Skin of body (tissue), 3 donors: ENCODE measurements at places on chromosomes 7 and 10. TPM values are rescaled to one million over a fixed set of nuclear protein-coding genes. Genes with fewer than 3 reads are reported as not detected.

GRCh38 chr10:104077663-104078151, 8.0 kb downstream of the COL17A1 start:
- no peak for DNase-seq

The IL6 gene
- 0.30 TPM for total RNA-seq

The EBF3 gene
- total RNA-seq: 19.5 TPM

DNA sequence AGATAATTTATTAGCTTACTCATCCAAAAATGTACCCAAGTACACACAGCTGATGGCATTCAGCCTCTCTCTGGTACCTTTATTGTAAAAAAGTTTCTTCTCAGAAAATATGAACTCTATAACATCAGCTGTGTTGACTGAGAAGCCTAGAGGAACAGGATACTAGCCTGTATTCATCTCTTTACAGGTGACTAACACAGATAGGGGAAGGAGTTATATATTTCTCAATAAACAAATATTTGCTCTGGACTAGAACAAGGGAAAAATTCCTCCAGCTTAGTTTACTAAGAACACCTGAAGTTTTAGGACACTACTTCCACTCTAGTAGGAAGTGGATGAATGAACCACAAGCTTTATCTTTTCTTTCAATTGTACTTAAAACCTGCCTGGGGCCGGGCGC, 67.8 kb downstream of the ZNF248 start:
- DNase-seq: no peak

- DNase-seq: peak; percentile 52
Observed at GRCh38 chr10:26859241-26860101, 1.3 kb downstream of the ABI1 start.

GRCh38 chr7:142833174-142834048, 21.5 kb upstream of the EPHB6 start:
- no peak for DNase-seq

DNA sequence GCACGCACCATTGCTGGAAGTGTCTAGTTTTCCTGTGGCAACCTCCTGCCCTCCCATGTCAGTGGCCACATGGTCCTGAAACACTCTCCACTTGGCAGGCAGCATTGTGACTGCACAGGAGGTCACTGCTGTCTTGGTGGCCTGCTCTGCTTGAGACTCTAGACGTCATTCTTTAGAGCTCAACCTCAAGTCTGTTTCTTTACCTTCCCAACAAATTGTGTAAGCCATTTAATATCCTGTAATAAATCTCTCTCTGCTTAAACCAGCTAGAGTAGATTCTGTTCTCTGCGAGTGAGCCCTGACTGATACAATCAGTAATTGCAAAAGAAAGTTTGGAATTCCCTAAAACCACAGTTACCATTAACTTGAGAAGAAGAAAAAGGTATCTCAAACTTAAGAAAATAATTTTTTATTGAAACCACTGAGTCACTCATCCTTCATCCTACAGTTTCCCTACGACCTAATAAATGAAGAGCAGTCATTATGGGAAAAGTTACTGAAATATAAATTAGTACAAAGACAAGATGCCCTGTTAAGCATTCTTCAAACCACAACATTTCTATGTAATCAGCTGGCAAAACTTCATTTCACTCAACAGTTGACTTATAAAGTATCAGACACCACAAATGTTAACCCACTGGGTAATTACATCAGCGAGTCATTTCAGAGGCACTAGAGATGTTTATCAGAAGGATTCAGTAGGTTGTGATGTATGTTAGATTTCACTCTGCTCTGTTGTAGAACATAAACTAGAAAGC, 18.0 kb downstream of the SLC25A13 start:
- DNase-seq: no peak

DNA sequence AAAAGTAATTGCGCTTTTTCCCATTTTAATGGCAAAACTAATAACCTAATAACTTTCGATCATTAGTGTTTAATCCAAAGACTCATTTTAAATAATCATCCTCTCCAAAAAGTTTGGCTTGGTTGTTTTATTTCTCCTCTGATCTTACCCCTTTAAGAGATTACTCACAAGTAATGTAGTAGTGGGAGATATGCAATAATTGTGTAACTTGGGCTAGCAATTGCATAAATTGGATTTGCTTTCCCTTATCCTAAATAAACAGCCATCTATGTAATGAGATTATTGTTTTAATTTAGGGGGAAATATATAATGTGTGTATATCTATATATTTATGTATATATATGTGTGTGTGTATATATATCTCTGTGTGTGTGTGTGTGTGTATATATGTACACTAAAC, 82.5 kb downstream of the RNLS start:
- DNase-seq: no peak

The SFXN4 gene
- 11.4 TPM for total RNA-seq

The EXOC6 gene
- 21.9 TPM for total RNA-seq

The PILRA gene
- total RNA-seq: 3.2 TPM

The WDR91 gene
- total RNA-seq: 13.1 TPM

DNA sequence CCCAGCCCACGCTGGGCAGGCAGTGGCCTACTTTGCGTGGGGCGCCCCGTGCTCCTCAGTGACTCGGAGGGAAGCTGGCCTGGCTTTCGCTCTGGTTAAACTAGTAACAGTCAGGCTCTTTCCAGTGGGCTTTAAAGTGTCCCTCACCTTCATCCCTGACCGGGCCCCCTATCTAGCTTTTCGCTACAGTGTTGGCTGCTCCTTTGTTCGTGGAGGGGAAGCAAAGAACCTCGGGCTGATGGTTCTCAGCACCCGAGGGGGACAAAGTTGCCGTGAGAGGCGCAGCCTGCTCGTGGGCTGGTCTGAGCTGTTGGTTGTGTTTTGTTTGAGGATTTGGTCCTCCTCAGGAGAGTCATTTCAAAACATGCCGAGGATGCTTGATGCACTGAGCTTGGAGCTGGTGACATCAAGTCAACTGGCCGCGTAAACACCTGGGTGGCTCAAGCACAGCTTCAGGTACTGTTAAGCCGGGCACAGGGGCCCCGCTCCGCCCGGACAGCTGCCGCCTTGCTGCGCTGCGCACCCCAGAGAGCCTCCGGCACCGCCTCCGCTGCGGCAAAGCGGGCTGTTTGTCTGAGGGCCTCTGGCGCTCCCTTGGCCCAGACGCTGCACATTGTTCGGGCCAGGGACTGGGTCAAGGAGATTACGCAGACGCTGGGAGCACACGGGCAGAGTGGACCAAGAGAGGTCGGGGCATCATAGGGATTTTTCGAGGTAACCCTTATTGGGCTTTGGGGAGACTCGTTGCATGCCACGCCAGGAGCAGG, 1.6 kb downstream of the DLX6 start:
- DNase-seq: no peak

DNA sequence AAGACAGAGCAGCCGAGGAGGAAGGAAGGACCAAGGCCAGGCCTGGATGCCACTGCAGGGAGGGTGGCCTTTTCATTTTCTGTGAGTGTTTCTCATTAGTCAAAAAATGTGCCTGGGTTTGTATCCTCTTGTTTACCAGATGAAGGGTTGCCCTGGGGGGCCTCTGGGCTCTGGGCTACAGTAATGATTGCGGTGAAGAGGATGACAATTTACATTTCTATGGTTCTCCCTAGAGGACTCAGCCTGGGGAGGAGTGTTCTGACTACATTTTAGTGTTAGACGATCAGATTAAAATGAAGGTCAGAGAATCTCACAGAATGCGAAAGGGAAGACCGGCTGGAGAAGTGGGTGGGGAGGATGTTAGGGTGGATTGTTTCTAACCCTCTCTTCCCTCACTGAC, 108.0 kb upstream of the KMT2C start:
- DNase-seq: peak; percentile 72

The CRHR2 gene
- total RNA-seq: 0.20 TPM

GRCh38 chr10:26048756-26049155, 114.7 kb downstream of the MYO3A start:
- no peak for DNase-seq

The C1QL3 gene
- total RNA-seq: 0.10 TPM

DNA sequence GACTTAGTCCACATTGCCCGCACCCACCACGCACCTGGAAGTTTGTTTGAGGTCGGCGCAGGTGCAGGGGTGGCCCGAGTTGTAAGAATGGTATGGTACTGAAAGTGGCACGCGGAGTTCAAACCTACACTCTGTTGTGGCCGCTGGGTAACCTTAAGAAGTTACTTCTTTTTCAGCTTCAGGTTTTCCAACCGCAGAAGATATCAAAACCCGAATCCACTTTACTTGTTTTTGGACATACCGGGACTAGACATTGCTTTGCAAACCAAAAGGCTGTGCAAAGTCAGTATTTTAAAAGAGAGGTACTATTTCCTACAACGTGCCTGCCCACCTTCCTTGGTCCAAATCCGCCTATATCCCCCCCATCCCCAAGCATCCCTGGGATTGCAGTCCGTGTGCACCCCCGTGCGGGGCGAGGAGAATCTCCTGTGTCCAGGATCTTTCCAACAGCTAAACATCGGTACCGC, 1.0 kb downstream of the IGFBP3 start:
- no peak for DNase-seq

DNA sequence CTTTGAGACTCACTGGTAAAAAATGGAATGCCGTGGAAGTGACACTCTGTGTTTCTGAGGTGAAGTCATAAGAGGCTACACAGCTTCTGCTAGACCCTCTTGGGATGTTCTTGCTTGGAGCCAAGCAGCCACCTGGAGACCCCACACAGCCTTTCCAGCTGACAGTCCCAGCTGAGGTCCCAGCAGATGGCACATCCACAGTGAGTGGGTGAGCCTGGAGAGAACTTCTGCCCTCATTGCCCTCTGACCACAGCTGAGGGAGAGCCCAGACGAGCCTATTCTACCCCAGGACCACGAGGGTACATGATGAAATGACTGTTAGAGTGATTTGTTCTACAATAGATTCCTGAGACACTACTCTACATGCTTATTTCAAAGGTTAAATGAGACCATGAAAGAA, 44.3 kb downstream of the CXCL12 start:
- DNase-seq: no peak

- no peak for DNase-seq
Observed at GRCh38 chr10:12602521-12602920, 253.2 kb downstream of the CAMK1D start.

- DNase-seq: no peak
Observed at GRCh38 chr10:86100581-86101061, 266.0 kb downstream of the GRID1 start.

- peak; percentile 41 for DNase-seq
Observed at GRCh38 chr10:16964576-16965343, 147.5 kb upstream of the RSU1 start.

The ZCCHC24 gene
- 13.5 TPM for total RNA-seq

DNA sequence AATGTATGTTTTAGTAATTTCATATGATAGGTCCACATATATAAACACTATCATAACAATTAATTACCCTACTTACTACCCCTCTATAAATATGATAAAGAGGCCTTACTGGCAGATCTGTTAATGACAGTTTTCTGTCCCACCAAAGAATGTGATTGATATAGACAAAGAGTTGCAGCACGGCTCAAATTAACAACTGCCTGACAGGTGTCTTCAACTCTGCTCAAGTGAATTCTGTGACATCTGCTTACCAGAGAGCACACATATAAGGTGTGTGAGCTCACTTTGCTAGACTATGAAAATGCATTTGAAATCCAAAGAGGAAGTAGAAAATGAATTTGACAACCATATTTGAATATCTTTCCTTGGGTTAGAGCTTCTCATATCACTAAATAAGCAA, 36.6 kb downstream of the CACNA2D1 start:
- DNase-seq: no peak

GRCh38 chr7:47610506-47611044, 28.7 kb upstream of the TNS3 start:
- peak; percentile 26 for DNase-seq

The HYAL4 gene
- not detected for total RNA-seq

The SVIL gene
- 121 TPM for total RNA-seq

- no peak for DNase-seq
Observed at GRCh38 chr10:124285587-124286527, 132.9 kb downstream of the OAT start.

The COA1 gene
- total RNA-seq: 47.9 TPM

DNA sequence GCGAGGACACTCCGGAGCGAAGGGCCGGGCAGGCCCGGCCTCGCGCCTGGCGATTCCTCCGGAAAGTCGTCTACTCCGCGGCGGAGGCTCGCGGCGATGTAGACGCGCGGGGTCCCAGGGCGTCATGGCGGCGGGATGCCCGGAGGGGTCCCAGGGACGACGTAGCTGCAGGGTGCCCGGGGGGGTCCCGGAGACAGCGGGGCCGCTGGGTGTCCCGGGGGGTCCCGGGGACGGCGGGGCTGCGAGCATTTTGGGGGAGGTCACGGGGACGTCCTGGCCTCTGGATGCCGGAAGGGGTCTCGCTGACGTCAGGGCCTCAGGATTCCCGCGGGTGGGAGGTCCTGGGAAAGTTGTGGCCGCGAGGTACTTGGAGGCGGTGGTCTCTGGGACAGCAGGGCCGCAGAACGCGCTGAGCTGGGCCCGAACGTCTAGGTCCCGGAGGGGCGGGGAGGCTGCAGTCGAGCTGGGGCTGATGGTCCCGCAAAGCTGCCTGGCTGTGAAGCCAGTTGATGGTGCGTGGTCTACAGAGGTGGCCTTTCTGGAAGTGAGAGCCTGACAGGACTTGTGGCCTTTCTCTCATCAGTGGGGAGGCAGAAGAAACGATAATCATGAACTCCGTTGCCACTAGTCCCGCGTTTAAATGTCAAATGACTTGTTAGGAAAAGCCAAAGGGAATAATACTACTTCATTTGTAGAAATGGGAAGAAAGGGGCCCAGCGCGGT, 637 bp downstream of the HSPA14 start:
- DNase-seq: peak; percentile 35

DNA sequence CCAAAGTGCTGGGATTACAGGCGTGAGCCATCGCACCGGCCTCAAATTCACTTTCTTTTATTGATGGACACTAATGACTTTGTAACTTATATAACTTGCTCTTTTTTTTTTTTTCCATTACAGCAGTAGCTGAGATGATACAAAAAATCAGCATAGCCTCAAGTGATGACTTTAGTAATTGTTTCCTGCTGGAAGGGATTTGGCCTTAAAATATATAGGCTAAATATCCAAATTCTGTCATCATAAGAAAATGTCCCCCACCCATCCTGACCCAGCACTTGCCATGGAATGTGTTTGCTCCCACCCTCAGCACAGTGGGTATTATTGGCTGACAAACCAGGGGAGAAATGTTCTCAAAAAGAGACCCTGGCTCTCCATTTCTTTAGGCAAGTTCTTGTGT, 1264.1 kb upstream of the AUTS2 start:
- DNase-seq: peak; percentile 32

The EFCAB10 gene
- not detected for total RNA-seq

DNA sequence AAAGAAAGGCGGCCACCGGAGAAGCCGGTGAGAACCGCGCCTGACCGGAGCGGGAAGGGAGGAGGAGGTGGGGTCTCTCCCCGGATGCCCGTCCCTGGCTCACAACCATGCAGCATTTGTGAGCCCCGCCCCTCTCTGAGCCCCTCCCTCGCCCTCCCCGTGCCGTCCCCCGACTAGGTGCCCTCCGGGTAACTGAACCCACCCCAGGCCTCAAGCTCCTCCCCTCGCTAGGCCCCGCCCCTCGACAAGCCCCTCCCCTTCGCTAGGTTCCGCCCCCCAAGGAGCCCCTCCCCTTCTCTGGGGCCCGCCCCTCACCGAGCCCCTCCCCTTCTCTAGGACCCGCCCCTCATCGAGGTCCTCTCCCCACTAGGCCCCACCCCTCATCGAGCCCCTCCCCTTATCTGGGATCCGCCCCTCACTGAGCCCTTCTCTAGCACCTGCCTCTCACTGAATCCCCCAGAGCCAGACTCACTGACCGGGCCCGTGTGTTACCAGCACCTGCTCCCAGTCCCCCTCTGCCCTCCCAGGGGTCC, 42.2 kb upstream of the HSPB1 start:
- no peak for DNase-seq

- no peak for DNase-seq
Observed at GRCh38 chr10:97024168-97025073, 161.3 kb downstream of the SLIT1 start.
